ENCODE measurements at places on chromosomes 4 and X.

- no peak for DNase-seq
Observed at GRCh38 chr4:170339522-170339921, 249.8 kb upstream of the AADAT start.

GRCh38 chr4:128452415-128452814 lies 164.8 kb upstream of the PGRMC2 start:
- DNase-seq, result no peak

DNA sequence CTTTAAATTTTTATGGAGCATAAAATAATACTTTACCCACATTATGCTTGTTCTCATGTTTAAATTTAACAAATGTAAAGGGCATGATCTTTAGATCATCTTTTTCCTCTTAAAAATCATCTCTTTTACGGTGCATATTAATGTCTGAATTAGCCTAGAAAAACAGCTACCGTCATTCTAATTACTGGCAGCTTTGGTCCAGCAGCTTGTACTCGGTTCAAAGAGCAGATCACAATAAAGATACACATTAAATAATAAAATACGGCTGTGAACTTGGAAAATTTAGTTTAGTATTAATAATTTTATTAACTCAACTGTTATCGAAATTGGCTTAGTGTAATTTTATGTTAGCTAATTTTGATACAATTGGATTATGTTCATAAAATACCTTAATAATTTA lies 19.1 kb downstream of the CCSER1 start:
- no peak for DNase-seq

GRCh38 chr4:144181391-144181790 lies 40.9 kb upstream of the GYPA start:
- no peak for DNase-seq

DNA sequence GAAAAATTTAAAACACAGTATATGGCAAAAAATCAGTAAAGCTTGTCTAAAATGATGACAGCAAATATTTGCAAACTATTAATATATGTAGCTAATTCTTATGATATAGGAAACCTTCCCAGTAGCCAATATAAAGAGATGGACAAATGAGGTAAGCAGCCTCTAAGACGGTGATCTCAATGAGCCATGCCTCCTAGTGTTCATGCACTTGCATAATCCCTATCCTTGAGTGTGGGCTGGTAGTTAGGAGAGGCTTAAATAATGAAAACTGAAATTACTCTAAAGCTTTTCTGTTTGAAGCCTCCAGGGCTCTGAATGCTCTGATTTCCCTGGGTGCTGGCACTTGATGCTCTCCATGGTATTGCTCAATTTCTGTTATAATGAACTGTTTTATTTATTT lies 24.6 kb upstream of the ARMCX4 start:
- no peak for DNase-seq

GRCh38 chr4:24515698-24516097 lies 68.7 kb downstream of the DHX15 start:
- DNase-seq, result no peak

DNA sequence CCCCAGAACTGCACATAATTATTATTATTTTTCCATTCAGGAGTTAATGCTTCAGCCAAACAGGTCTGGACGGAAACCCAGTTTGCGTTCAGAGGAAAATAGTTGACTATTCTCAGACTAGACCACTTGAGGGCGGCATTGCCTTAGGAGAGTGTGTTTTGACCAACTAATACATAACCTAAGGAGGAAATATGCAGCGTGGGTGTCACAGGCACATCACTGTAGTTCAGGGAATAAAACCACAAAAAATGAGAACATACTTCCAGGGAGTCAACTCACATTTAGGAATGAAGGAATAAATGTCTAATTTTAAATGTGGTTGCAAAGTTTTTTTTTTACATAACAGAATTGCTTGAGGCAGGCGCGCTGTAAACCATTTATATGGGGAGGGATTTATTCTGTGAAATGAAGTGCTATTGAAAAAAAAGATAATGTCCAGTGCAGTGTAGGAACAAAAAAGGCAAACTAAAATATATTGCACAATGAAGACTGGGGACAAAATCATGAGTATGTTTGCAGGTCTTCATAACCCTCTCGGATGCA lies 93.3 kb downstream of the SYNPO2 start:
- DNase-seq, result peak; percentile 74

DNA sequence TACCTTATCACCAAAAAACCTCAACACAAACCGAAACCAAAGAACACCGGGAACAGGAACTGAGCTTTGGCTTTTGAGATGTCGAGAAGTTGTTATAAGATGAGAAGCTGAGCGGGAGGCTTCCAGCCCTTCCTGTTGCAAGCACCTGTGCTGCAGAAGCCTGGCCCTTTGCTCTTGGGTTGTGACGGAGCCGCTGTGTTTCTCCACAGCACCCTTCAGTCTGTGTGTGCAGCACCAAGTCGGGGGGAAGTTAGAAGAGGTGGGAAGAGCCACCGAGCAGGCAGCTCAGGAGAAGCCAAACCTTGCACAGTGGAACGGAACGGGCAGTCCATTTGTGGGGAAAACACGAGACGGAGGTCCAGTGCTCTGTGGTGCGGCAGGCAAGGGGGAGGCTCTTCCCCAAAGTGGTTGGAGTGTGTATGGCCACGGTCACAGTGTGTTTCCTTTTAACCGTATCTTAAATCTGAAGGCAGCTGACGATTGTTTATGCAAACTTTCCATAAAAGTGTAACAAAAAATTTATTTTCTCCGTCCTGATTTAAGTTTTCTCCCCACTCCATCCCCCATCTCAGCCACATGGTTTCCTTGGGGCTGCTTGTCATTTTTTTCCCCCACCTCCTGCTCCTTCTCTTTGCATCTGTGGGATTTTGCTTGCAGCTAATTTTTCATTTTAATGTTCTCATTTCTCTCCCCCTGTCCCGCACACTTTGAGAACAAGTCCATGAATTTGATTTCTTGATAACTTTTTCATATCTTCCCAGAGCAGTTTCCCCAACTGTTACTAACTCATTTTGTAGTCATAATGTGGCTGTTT lies 123.7 kb downstream of the STOX2 start:
- no peak for DNase-seq

DNA sequence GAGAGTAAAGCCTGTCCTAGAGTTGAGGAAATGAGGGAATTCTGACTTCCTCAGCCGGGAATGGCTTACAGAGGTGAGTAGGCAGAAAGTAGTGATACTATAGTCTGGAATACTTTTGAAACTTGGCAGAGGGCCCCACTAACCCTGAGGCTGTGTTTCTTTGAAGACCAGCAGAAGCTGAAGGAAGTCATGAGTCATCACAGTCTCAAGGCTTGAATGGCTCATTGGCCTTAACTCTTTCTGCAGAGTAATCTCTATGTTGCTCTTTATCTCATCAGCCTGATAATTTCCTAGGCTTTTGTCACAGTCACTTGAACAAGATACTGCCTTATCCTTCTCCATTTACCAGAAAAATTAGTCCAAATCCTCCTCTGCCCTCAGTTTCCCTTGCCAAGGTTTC lies 80.8 kb downstream of the ANKRD50 start:
- DNase-seq, result no peak

DNA sequence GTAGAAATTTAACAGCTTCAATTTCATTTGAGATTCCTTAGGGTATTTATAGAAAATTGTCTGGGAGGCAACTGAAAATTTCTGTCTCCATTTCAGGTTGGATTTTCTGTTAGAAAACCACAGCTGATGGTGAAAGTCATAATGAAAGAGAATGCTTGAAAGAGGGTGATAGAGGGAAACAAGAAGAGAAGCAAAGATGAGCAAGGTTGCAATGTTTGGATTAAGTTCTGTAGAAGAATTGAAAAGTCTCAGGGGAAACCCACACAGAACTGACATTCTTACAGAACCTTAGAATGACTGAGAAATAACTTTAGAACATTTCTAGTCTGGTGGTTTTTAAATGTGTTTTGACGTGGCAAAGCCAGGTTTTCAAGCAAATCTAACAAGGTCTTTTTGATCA lies 14.7 kb downstream of the GBA3 start:
- no peak for DNase-seq

DNA sequence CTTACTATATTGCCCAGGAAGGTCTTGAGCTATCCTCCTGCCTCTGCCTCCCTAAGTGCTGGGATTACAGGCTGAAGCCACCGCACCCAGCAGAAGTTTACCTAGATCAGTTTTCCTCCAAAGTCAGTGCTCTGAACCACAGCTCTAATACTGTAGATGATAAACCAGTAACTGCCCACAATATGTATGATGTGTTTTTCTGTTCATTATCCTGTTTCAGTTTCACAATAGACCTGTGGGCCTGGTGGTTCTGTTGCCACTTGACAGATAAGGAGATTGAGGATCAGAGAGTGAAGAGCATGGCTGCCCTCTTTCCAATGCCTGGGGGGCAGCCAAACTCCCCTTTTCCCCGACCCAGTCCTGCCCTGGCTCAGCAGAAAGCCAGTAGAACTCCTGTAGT lies 87.0 kb downstream of the EFNB1 start:
- DNase-seq, result no peak

- DNase-seq, result no peak
Observed at GRCh38 chr4:94559351-94559806, 107.6 kb downstream of the PDLIM5 start.

DNA sequence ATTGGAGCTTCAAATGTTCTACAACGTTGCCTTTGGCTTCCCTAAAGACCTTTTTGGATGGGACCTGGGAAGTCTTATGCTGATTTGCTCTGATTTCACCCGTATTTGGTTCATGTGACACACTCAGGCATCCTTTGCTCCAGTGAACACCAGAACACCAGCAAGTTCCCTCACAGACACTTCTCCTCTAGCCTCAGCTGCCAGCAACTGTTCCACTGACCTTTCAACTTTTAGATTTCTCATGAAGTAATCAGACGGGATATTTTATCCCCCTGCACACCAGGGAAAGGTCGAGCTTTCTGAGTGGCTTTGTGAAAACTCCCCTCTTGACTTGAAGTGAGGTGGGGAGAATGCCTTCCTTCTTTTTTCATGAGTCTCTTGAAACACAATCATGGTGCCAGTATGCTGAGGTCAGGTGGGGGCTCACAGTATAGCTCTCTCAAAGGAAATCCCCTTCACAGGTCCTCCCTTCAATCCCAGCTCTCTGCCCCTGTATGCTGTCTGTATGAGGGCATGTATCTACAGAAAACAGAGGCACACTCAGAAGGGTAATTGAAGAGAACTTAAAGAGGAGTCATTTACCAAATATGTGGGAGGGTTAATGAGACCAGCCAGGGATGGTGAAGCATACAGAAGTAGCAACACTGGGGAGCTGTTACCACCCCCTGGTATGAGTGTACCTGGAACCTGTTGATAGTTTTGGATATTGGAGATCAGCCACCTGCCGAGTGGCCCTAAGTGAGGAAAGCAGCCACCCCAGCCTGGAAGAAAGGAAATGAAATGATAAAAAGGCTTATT lies 62.7 kb downstream of the FGFBP1 start:
- no peak for DNase-seq

GRCh38 chr4:126124818-126125217 lies 810.1 kb downstream of the FAT4 start:
- no peak for DNase-seq

- no peak for DNase-seq
Observed at GRCh38 chrX:2317527-2318055, 183.2 kb downstream of the DHRSX start.

- DNase-seq, result no peak
Observed at GRCh38 chrX:10118530-10118929, 38.2 kb upstream of the CLCN4 start.

- no peak for DNase-seq
Observed at GRCh38 chr4:288891-289290, 16.4 kb downstream of the ZNF732 start.

- no peak for DNase-seq
Observed at GRCh38 chr4:73606465-73606974, 13.7 kb downstream of the RASSF6 start.

DNA sequence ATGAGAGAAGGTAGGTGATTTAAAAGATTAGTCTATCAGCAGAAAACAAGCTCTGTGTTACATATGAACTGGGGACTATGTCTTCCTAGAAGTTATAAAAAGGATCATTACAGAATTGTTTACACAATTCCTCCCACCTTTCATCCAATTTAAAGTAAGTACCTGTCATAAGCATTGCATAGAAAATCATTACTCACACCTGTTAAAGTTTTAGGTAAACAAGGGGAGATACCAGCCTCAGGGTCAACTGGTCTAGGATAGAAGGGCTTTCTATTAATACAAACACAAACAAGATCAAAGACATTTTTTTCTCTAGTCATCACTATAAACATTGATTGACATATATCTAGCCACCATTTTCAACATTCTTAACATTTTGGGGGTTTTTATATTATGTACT lies 333.9 kb downstream of the ARHGAP24 start:
- no peak for DNase-seq

DNA sequence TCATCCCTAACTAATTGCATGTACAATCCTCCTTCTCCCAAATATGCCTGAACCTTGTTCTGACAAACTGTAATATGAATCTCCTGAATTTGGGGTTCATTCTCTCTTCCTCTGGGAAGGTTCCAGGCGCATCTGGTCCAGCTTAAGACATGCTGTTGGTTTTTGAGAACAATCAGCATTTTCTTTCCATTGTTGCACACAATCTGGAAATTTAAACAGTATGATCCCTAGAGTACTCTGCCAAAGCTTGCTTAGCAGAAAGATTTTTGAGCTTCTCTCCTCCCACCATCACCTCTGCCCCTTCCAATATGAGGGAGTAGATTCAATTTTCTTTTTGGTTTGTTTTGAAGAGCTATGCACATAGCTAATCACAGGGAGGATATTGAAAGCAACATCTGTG lies 50.1 kb downstream of the SRPX start:
- no peak for DNase-seq

- no peak for DNase-seq
Observed at GRCh38 chr4:71235311-71236201, 103.3 kb upstream of the SLC4A4 start.

GRCh38 chr4:174265916-174266315 lies 17.6 kb downstream of the FBXO8 start:
- no peak for DNase-seq

- DNase-seq, result no peak
Observed at GRCh38 chrX:125736008-125736729, 416.5 kb downstream of the TEX13C start.

DNA sequence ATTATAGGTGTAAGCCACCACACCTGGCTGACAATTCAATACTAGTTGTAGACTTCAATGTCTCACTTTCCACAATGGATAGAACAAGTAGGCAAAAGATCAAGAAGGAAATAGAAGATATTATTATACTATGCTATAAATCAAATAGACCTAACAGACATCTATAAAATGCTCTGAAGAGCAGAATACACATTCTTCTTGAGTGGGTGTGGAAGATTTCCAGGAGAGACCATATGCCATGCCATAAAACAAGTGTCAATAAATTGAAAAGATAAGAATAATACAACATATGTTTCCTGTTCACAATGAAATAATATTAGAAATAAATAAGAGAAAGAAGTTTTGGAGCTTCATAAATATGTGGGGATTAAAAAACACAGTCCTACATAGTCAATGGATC lies 179.3 kb upstream of the AMOT start:
- no peak for DNase-seq

- no peak for DNase-seq
Observed at GRCh38 chr4:19850909-19851308, 400.8 kb upstream of the SLIT2 start.

GRCh38 chr4:165915215-165915614 lies 42.2 kb downstream of the TLL1 start:
- no peak for DNase-seq
